ENCODE measurements at places on chromosomes 3 and 15.
A peak's percentile ranks its signal among the peaks of the same experiment; 100 is the strongest.

- no peak for DNase-seq
Observed at GRCh38 chr3:175153595-175153994, 294.5 kb downstream of the NAALADL2 start.

- DNase-seq: no peak
Observed at GRCh38 chr3:25747033-25747432, 36.2 kb downstream of the NGLY1 start.

DNA sequence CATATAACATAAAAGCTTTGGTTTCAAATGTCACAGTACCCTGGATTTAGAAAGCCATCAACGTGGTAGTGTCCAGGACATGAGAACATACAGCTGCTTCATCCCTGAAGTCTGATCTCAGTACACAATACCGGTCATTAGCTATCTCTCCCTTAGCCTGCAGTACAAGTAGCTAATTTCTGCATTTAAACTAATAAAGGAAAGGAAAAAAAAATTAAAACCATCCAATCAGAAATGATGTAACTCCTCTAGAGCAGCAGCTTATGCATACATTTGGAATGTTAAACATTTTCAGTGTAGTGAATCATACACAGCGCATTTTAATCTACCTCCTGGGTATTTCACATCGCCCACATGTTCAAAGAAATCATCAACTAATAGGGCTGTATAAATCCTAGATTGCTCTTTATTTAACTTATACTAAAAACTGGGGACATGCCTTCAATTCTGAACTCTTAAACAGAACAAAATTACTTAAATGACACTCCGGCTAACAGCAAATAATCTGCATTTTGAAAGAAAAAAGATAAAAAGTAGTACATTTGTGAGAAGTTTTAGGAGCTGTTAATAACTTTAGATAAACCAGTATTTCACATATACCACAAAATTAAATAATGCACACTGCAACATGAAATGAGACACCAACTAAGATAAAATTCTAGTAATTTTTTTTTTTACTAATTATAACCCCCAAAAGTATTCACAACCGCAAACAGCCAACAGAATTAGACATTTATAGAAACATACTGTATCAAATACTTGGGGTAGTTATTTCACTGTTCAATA lies 3.7 kb downstream of the IGF2BP2 start:
- no peak for DNase-seq

DNA sequence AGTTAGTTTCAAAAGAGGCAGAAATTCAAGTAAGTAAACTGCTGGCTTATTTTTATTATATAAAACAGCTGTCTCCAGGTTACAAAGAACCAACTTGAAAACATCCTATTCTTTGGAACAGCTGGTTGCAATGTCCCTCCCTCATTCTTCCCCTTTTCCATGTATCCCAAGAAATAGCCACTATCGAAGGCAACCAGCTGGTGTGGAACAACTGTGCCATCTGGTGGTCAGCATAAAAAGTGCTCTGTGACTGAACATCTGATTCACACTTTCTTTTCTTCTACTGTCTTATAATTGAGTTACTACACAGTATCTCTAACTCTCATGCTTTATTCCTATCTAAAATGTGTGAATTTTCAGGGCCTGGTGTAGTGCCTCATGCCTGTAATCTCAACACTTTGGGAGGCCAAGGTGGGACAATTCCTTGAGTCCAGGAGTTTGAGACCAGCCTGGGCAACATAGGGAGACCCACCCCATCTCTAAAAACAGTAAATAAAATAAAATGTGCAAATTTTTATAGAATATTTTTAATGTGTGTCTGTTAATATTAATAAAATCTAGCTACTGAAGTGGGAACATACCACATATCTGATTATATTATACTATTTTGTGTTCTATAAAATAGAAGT lies 9.6 kb downstream of the OSBPL11 start:
- peak; percentile 12 for DNase-seq

GRCh38 chr3:65848024-65848423 lies 190.7 kb downstream of the MAGI1 start:
- DNase-seq: no peak

- no peak for DNase-seq
Observed at GRCh38 chr3:162111861-162112260, 615.3 kb downstream of the OTOL1 start.
